Neuronal stem cell (in vitro differentiated cells): ENCODE measurements at places on chromosomes 6 and 20.

GRCh38 chr6:47484616-47485015 is 7.0 kb downstream of the CD2AP start:
- no peak for DNase-seq

DNA sequence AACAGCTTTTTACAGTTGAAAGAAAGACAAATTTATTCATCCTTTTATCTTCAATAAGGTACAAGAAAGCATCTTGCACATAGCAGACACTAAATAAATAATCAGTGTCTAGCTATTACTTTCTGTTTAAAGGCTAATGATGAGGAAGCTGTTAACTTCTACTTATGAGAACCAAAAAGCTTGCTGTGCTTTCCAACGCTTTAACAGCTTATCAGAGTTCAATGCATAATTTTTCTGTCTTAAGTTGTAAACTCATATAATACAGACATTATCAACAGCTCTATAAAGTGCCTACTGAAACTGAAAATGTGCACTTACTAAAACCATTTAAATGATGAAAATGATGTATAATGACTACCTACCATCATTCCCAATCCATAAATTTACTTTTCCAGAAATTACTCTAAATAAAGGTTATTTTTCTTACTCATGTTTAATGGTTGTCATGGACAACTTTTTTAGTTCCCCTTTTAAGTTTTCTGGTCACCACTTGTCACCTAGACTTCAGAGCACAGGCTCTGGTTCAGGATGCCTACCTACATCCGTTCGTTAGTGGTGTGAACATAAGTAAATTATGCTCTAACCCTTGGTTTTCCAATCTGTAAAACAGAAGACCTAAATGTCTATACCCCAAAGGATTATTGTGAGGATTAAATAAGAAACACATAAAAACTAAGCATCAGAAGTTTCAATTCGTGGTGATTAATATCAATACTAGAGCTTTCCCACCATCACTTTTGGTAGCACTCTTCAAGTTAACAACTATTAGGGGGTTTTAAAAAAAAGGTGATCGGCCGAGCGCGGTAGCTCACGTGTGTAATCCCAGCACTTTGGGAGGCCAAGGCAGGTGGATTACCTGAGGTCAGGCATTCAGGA is 8.0 kb downstream of the PNISR start:
- DNase-seq: no peak

- no peak for DNase-seq
These were observed 222.6 kb downstream of the MYLK4 start for GRCh38 chr6:2528156-2528555.

- DNase-seq: no peak
These were observed 9.1 kb downstream of the CASS4 start for GRCh38 chr20:56420940-56421688.

DNA sequence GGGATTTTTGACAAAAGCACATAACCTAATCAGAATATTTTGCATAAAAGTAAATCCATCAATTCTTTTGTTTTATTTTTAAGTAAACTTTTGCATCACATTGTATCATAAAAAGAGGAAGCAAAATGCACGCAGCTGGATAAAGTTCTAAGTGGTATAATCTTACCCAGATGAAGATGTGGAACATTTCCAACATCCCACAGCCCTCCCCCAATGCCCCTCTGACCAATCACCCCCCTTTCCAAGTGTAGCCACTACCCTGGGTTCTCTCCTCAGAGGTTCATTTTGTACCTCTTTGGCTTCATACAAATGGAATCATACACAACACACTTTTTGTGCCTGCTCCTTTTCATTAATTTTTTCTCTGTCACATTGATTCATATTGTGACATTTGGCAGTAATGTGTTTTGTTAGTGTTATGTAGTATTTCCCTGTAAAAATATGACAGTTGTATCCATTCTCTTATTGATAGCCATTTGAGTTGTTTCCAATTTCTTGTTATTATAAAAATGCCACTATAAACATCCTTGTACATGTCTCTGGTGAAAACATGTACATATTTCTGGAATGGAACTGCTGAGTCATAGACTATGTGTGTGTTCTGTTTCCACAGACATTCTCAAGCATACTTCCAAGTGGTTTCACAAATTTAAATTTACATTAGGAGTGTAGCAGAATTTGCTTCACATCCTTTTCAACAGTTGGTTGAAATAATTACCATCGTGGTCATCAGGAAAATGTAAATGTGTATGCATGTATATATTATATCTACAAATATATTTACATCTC is 92.9 kb upstream of the SYNDIG1 start:
- no peak for DNase-seq

DNA sequence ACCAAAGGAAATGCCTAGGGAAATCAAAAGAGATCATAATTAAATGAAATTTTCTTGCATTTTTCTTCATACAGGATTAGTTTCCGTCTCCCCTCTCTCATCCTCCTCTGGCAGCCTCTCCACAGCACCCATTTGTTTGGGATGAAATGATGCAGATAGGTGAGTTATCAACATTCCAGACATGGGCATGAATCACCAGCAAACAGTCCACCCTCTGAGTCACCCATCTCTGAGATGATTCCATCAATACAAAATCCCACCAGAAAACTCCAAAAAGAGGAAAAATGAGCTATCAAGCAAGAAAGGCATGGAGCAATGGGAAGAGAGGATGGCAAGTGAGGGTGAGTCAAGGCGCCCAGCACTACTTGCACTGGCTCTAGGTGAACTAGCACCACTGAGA is 11.4 kb downstream of the MC3R start:
- DNase-seq: no peak

DNA sequence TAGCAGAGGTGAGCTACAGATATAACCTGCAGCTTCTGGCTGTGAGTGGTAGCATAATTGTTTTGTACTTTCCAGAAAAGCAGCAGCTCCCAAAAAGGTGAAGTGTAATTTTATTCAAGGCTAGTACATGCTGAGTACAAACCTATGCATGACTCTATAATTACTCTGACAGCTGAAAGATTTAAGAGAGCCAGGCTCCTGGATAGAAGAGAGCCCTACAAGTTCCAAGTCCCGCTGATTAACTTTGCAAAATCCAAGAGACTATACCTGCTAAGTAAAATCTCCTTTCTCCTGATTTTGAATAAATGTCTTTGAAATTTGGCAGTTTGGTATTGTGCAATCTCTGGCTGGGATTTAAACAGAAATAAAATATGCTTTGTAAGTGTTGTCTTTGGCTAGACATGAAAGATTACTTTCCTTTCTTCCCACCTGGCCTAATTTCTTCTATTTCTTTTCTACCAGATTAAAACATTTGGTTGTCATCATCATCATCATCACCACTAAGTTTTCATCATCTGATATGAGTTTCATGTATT is 79.5 kb downstream of the CTNNBL1 start:
- no peak for DNase-seq
